ENCODE measurements at places on chromosomes 5 and 9.

GRCh38 chr9:16954040-16954439, 83.6 kb upstream of the BNC2 start:
- no peak for DNase-seq

DNA sequence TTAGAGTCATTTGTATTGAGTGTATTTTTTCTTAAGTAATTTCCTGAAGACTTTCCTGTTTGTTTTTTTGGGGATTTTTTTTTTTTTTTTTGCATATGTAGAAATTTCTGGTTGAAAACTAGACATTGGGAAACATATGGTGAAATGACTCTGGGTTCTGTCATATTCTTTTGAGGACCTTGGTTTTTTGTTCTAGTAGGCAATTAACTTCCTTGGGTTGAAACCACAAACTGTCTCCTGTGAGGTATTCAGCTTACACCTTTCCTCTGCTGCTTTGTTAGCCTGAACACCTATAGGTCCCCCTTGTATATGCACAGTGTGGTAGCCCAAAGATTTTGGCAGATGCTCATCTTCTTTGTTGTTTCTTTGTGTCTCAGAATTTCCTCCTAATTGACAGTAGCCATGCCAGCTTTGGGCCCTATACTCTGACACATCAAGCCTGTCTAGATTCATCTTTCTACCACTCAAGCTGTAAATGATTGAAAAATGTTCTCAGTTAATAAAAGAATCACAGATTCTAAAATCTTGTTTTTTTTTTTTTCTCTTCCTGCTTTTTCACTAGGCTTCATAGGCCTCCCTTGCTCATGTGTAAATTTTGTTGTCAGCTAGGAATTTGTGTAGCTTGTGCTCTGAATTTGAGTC, 140.6 kb downstream of the COMMD10 start:
- DNase-seq: no peak

DNA sequence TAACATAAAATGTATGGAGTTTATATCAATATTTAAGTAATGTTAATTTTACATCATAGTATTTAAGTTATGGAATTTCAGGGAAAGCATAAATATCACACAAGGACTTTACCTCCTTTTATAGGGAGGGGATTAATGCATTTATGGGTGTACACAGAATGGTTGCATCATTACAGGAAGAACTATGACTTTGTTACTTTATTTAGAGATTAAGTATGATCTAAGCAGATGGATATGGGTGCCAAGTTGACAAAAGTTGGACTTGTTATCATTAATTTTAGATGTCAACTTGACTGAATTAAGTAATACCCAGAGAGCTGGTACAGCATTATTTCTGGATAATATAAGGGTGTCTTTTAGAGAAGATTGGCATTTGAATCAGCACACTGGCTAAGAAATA, 160.5 kb upstream of the CDH10 start:
- DNase-seq: no peak

DNA sequence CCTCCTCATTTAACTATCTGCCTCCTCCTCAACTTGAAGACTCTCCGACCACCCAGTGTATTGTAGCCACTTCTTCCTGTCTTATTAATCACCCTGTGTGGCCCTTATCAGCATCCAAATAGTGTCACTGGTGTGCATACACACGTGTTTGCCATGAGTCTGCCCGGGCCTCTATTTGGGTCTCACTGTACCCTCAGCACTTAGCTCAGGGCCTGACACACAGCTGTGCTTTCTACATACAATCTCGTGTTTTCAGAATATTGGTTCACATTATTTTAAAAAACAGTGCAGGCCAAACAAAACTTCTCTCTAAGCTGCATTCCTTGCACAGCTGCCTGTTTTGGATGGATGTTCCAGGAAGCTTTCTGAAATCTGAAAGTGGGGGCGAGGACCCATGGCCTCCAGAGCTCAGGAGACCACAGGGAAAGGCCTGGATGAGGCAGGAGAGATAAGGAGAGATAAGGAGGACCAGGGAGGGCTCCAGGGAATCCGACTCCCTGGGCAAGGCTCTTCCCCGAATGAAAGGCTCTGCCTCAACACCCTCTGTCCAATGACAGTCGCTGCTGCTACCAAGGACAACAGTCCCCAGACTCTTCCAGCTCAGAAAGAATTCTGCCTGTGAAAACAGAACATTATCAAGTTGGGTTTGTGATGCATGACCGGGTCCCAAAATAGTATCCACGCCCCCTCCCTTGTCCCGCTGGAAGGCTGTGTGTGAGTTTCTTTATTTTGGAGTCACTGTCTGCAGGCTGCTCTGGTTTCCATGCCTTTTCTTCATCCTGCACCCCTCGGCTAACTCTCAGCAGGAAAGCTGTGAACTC, 255.6 kb downstream of the NSG2 start:
- DNase-seq: no peak

GRCh38 chr5:163384669-163385068, 52.7 kb upstream of the CCNG1 start:
- DNase-seq: no peak

DNA sequence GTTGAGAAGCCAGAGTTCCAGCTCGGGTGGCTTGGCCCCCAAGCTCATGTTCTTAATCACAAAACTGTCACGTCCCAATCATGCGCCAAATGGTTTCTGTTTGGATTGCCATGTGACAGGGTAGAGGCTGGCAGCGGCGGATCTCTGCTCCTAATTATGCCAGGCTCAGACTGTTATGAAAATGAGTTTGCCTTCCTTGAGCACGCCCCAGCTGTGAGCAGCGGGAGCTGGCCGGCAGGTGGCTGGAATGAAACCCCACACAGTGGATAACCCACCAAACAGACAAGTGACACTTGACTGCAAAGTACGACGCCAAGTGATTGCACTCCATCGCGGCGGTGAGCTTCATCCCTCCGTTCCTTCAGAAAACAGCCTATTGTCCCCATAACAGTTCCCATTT, 75.4 kb downstream of the CFAP77 start:
- DNase-seq: no peak

GRCh38 chr9:32525709-32526030, 326 bp downstream of the RIGI start:
- DNase-seq: no peak

DNA sequence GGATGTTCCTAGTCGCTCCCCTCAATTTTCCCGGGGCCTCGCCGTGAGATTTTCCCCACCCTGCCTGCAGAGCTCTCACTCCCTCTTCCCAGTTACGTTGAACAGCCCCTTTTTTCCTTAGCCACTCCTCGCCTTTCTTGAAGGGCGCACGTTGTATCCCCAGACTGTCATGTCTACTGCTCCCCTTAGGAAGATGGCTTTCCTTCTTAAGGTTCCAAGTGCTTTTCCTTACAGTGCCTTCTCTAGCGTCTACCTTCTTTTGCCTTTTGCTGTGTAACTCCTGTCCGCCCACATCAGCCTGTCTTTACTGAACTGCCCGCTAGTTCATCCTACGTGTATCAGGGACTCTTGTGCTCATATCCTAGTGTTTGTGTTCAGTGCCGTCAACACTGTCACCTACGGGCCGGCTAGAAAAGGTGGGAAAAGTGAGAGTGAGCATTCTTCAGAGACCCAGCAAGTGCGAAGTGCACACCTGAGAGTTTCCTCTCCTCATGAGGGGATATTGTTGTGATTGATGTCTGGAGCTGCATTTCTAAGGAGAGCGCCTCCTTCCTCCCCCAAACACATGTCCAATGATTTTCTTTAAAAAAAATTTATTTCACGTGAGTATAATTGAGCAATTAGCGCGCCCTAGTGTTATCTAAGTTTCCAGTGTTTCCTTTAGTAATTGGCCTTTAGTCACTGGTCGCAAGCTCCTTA, 764 bp downstream of the CAMLG start:
- DNase-seq: no peak

GRCh38 chr5:89458332-89458656, 575.3 kb upstream of the MEF2C start:
- no peak for DNase-seq

DNA sequence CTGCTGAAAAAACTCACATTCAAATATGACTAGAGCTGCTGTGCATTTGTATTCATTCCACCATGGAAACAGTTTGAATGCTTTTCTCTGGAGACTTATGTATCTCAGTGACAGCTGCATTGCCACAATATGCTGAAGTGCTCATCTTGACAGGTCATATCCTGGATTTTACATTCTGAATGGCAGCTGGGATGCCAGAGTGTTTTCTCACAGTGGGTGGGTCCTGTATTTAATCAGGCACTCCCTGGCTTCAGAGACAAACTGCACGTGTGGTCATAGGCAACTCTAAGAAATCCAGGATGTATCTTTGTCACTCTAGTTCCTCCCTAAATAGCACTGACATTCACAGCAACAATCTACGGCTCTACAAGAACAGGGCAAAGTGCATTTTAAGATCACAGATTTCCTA, 75.6 kb downstream of the ST8SIA4 start:
- no peak for DNase-seq

DNA sequence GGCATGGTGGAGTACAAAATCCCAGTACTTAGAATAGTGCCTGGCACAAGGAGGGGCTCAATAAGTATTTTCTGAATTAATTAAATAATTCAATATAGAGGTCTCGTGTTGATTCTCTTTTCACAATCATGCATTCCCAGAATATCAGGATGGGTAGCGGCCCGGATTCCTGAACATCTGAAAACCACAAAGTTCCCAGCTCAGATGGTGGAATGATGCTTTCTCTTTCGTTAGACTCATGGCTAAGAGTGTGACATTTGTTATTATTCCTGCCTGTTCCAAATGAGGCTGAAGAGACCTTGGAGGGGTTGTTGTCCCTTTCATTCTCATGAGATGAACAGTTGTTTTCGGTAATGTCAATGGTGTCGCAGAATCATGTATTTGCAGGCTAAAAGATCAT, 95.4 kb upstream of the LIFR start:
- DNase-seq: no peak

DNA sequence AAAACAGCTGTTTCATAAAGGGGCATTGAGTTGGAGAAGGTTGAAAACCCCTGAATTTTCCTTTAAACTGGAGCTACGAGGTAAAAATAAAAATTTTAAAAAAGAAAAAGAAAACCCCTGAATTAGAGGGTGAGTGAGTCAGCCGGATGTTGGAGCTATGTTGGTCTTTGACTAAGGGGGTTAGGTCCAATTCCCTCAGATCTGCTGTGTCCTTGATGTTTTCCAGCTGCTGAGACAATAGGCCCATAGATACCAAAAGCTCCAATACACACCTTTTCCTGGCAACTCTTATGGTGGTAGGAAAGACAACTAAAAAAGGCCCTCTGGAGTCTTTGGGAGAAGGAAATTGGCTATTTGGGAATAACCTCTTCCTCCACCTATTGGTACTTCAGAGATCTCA, 79.4 kb upstream of the SAP30L start:
- DNase-seq: no peak

GRCh38 chr9:7970681-7971330, 171.2 kb upstream of the DMAC1 start:
- DNase-seq: no peak

DNA sequence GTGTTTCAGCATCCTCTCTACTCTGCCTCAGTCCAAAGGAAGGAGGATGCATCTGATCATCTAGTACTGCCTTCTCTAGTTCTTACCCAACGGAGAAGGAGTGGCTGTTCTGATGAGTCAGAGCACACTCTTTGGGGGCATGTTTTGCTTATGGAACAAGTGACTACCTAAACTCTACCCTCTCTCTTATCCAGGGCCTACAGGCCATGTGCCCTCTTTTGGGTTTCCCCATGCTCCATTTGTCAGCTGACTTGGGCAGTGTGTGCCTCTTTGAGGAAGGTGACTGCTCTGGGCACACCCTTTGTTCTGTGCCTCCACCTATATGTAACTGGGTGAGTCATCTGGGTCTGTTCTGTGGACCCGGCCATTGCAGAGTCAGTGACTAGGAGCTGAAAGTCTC, 89.6 kb upstream of the BNC2 start:
- no peak for DNase-seq

GRCh38 chr5:53472279-53472678, 8.2 kb upstream of the FST start:
- DNase-seq: no peak

GRCh38 chr5:23316060-23316591, 191.3 kb upstream of the PRDM9 start:
- no peak for DNase-seq

- DNase-seq: no peak
Observed at GRCh38 chr5:52725065-52725746, 62.5 kb upstream of the ITGA1 start.

- DNase-seq: no peak
Observed at GRCh38 chr9:70091572-70091971, 47.9 kb downstream of the MAMDC2 start.

DNA sequence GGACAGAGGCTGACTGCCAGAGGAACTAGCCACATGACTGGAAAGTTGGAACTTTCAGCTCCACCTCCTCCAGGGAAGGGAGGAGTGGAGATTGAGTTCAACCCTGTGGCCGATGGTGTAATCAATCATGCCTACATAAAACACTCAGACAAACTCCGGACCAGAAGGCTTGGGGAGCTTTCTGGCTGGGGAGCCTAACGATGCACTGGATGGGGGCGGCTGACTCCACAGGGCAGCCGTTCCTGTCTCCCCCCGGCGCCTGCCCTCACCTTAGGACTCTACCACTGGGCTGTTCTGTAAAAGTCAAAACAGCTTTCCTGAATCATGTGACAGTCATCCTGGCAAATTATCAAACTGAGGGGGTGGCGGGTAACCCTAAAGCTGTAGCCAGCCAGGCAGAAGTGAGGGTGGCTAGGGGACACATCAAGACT, 58.0 kb downstream of the GOLM1 start:
- no peak for DNase-seq

DNA sequence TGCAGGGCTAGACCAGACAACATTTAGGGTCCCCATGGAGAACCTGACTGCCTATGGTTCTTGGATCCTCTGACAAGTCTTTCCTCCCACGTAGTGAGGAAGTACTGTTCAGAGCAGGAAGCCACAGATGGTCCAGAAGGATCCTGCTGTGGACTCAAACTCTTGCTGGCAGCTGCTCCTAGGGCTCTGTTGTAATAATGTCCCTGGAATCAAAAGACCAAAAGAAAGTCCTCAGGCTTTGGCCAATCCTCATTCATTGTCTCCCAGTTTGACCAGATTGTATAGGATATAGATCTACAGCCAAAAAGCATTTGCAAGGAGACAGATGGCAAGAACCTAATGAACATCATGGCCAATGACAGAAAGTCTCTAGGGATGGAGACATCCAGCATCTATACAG, 53.9 kb downstream of the SEMA6A start:
- no peak for DNase-seq

DNA sequence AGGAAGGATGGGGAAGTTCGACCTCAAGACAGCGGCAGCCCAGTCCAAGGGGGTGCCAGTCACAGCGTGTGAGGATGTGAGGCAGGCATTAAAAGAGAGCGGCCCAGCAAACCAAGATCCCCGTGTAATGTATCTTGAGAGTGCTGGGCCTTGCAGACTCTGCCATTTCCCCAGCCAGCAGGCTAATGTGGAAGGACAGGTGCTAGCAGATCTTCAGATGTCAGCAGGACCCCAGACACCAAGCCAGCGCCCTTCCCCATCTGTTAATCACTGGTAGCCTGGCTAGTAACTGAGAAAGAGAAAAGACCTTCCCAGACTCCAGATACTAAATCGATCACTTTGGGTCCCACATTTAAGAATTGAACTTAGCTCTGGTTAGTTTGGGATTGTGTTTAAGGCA, 62.2 kb downstream of the NTRK2 start:
- no peak for DNase-seq

DNA sequence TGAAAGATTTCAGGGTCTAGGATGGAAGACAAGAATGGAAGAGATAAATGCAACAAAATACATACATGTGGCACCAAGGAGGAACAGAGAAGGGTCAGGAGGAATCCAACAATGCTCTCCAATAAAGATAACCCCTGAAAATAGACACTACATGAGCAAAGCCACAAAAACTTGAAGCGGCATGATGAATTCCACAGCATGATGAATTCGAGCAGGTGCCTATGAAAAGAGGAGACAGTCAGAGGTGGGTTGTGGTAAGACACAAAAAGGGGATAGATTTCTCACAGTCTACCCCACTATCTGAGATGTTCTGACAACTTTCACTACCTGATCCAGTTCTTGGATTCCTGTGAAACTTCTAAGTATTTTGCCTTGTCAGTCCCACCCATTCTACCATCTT, 81.5 kb upstream of the PAPPA start:
- DNase-seq: no peak
